ENCODE measurements at places on chromosomes 3 and 15.

DNA sequence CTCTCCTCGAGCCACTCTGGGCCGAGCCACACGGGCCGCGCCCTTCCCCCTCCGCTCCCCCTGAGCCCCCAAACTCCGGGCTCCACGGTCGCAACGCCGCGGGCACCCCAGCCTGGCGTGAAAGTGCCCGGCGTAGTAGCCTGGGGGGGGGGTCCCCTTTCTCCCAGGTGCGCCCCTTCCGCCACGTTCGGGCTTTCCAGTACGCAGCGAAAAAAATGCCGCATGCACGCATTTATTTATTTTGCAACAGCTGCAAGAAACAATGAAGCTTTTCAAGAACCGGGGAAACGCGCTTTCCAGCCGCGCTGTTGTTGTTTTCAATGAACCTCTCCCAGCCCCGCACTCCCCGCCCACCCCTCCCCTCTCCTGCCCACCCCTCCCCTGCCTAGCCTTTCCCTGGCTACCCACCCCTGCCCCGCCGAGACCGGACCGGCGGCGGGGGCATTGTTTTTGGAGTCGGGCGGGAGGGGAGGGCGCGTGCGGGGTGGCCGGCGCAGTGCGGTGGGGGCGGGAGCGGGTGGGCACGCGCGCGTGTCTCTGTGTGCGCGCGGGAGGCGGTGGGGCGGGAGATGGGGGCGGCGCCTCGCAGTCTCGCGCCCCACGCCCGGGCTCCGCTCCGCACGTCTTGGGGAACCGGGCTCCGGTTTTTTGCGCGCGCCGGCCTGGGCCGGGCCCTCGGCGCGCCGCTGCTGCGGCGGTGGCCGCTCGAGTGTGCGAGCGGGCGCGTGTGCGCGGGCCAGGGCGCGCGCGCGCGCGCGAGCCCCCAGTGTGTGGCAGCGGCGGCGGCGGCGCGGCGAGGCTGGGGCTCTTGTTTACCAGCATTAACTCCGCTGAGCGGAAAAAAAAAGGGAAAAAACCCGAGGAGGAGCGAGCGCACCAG is at the start of gene IGF1R:
Gene IGF1R, plus strand, starts transcription at position 766 of the 880 bp plus-strand sequence. CDS start 1,043 bp downstream, outside the sequence.
- peak; percentile 66 for DNase-seq

- no peak for DNase-seq
Observed at GRCh38 chr3:122294359-122294758, 30.7 kb upstream of the CSTA start.

- DNase-seq = no peak
Observed at GRCh38 chr3:114019486-114019885, 36.8 kb downstream of the CCDC191 start.

DNA sequence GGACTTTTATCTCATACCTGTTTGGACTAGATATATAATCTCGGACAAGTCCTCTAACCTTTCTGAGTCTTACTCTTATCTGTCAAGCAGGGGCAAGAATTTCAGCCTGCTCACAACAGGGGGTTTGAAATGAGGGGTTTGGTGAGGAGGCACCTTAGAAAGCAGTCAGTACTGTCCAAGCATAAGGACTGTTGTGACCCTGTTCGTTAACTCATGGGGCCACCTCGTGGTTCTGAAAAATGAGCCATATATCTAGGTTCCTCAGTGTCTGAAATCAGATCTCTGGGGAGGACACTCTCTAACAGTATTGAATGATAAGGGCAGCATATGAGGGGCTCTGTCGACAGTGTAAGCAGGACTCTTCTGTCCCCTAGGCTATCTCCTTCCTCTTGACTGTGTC is 7.2 kb upstream of the TIMP4 start:
- DNase-seq = no peak

DNA sequence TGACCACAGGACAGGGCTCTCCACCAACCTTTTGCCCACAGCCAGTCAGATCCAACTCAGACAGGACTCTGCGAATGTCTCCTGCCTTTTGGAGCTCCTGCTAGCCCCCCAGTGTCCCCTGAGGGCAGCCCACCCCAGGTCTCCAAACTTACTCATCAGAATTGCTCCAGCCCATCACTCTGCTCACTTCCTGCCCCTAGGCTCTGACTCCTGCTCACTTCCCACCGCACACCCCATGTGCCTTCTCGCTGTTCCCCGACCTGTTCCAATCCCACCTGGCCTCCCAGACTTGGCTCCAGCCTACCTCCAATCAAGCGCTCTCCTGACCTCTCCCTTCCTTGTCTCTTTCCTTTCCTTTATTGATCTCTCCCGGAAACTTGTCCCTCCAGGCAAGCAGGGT is 5.9 kb upstream of the STRA6 start:
- no peak for DNase-seq

GRCh38 chr3:120566243-120566975 is 29.7 kb upstream of the NDUFB4 start:
- no peak for DNase-seq

GRCh38 chr3:114213292-114213626 is 24.1 kb downstream of the ZNF80 start:
- DNase-seq = no peak

DNA sequence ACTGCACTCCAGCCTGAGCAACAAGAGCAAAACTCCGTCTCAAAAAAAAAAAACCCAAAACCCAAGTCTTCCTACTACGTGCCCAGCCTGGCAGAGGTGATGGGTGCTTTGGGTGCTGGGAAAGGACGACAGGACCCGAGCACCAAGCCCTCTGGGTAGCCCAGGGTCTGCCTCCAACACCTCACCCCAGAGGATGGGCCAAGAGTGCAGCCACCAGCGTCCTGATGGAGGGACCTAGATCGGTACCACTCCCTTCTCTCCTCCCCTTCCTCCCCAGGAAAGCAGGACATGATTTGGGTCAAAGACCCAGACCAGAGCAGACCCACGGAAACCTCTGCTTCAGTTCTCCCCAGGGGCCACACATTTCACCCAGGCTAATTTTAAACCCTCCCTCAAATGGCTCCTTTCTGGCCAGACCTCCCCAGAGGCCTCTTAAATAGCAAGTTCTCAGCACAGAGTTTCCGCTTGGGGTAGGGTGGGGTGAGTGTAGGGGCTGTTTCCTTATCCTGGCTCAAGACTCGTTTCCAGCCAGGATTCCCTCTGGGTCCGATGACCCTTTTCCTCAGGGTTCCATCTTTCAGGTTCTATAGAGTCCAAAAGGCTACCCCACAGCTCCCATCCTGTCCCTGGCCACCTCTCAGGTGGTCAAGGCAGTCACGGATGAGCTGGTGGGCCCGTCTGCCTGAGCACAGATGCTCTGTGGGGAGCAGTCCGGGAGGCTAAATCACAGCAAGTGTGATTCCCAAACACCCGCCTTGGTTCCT is 20.5 kb downstream of the RBPMS2 start:
- DNase-seq = no peak

DNA sequence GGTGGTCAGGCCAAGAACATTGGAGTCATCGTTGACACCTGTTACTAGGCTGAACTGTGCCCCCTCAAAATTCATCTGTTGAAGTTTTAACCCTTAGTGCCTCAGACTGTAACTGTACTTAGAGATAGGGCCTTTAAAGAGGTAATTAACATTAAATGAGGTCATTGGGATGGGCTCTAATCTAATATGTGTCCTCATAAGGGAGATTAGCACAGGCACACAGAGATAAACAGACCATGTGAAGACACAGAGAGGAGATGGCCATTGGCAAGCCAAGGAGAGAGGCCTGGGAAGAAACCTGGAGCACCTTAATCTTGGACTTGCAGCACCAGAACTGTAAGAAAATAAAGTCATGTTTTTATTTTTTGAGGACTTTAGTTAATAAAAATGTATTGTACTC is 59.6 kb downstream of the PLCL2 start:
- DNase-seq = no peak

GRCh38 chr3:196235452-196236122 is 19.3 kb downstream of the SLC51A start:
- DNase-seq = no peak

- DNase-seq = no peak
Observed at GRCh38 chr3:38622336-38622735, 27.2 kb downstream of the SCN5A start.

DNA sequence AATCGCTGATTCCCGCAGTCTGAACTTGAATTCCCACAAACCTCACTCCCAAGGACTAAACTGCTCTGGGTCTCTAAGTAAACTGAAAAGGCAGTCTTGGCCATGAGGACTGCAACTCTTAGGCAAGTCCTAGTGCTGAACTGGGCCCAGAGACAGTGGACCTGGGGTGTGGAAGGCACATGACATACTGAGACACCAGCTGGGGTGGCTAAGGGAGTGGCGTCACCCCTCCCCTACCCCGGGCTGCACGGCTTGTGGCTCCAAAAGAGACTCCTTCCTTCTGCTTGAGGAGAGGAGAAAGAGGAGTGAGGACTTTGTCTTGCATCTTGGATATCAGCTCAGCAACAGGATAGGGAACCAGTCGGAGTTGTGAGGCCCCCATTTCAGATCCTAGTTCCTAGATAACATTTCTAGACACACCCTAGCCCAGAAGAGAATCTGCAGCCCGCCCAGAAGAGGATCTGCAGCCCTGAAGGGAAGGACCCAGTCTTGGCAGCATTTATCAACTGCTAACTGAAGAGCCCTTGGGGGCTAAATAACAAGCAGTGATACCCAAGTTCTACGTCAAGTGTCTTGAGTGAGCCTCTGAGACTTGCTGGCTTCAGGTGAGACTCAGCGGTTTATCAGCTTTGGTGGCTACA is 110.7 kb upstream of the C3orf80 start:
- no peak for DNase-seq

- no peak for DNase-seq
Observed at GRCh38 chr3:17162116-17162515, 277.4 kb downstream of the PLCL2 start.

DNA sequence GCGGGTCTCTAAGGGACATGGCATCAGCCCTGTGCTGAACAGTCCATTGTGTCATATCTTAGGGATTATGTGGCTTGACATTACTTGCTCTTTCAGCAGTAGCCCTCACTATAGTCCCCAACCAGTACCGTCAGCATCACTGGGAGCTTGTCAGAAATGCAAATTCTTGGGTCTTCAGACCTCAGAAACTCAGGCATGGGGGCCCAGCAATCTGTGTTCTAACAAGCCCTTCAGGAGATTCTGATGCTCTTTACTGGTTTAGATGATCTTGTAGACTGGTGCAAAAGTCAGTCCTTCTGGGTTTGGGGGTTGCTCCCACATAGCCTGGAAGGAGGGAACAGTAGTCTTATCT is 39.0 kb upstream of the TRAK1 start:
- no peak for DNase-seq

- DNase-seq = no peak
Observed at GRCh38 chr3:182671942-182672341, 121.4 kb upstream of the ATP11B start.

DNA sequence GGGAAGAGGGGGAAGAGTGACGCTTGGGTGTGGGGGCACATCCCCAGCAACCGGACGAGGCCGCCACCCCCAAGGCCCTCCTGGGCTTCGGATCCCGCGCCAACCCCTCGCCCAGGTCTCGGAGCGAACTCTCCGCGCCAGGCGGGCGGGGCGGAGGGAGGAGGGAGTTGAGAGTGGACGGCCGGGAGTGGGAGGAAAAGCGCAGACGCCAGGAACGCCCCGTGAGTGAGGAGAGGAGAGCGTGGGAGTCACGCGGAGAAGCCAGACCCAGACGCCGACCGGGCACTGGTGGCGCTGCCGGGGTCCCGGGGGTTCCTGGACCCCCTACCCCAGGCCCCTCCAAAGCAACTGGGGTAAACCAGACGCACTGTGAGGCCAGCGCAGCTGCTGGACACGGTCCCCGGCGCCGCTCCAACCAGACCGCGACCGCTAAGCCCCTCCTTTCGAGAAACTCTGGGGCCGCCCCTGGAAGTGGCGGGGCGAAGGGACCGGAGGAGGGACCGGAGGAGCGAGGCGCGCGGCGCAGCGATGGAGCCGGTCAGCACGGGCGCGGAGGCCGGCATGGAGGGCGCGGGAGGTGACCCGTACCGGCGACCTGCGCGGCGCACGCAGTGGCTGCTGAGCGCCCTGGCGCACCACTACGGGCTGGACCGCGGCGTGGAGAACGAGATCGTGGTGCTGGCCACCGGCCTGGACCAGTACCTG is at the start of gene EFCC1:
Gene EFCC1, plus strand, starts transcription at position 204 of the 705 bp plus-strand sequence. Its CDS starts 325 bp downstream, at position 529.
- no peak for DNase-seq

- DNase-seq = no peak
Observed at GRCh38 chr15:41847981-41848380, 9.3 kb downstream of the PLA2G4B start.

DNA sequence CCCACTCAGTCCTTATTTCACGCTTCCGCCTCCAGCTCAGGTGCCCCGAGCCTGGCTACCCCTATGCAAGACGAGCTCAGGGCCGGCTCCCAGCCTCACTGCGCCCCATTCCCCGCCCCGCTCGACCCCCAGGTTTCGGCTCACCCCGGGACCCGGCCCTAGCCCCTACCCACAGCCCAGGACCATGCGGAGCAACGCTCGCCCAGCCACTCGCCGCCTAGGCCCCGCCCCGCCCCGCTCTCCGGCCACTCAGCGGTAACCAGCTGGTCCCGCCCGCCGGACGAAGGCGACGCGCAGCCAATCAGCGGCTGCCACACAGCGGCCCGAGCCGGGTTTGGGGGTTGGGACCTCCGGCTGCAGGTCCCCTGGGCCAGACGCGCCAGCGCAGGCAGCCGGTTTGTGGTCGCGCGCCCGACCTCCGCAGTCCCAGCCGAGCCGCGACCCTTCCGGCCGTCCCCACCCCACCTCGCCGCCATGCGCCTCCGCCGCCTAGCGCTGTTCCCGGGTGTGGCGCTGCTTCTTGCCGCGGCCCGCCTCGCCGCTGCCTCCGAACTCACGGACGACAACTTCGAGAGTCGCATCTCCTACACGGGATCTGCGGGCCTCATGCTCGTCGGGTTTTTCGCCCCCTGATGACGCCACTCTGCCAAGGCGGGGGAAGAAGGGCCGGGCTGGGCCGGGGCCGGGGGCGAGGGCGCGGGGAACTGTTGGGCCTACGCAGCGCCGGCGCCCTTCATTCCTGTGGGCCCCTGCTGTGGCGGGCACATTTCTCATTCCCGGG is at the start of gene CATSPER2:
Gene CATSPER2, minus strand, starts transcription at position 196 of the 781 bp plus-strand sequence. CDS start 783 bp downstream, outside the sequence.
- no peak for DNase-seq

- no peak for DNase-seq
Observed at GRCh38 chr3:14803981-14804834, 14.6 kb upstream of the FGD5 start.

- DNase-seq = no peak
Observed at GRCh38 chr3:138349926-138350665, 1.7 kb downstream of the MRAS start.

DNA sequence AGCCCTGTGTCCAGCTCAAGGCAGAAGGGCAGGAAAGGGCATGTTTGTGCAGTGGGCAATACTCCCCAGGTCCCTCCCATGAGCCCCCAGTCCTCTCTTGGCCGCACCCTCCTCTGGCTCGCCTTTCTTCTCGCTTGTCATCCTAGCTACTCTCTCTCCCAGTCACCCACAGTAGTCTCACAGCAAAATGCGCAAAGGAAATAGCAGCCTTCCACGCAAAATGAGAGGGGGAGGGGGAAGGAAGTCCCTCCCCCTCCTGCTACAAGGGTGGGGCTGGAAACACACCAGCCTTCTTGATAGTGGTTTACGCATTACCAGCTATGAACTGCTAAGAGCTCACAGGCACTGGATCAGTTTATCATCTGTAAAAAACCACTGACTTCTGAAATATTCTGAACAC is 83.8 kb downstream of the GADL1 start:
- no peak for DNase-seq
